ENCODE measurements at places on chromosomes 13 and 19.

DNA sequence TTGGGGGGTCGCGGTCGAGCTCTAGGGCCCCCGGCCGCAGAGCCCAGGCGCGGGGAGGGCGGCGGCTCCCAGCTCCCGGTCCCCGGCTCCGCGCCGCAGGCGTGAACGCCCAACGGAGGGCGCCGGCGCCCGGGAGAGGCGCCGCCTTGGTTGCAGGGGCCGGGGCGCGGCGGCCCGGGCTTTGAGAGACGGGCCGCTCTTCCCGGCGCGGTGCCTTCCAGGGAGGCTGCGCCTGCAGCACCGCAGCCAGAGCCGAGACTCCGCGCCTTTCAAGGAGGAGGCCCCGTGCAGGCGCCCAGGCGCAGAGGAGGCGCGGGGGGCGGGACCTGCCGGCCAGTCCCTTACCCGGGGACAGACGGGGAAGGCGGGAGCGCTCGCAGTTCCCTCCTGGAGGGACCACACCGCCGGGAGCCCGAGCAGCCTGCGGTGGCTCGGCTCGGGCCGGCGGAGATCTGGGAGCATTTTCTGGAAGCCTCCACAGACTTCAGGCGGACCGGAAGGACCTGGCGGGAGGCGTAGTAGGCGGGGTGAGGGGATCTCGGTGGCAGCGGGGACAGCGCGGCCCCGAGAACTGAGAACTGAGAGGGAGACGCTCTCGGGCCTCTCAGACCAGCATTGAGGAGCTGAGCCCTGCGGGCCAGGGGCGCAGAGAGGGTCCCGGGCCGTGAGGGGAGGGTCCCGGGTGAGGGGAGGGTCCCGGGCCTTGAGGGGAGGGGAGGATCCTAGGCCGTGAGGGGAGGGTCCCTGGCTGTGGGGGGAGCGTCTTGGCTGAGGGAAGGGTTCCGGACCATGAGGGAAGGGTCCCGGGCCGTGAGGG is 25.5 kb upstream of the MCF2L start:
- DNase-seq: peak; percentile 22

DNA sequence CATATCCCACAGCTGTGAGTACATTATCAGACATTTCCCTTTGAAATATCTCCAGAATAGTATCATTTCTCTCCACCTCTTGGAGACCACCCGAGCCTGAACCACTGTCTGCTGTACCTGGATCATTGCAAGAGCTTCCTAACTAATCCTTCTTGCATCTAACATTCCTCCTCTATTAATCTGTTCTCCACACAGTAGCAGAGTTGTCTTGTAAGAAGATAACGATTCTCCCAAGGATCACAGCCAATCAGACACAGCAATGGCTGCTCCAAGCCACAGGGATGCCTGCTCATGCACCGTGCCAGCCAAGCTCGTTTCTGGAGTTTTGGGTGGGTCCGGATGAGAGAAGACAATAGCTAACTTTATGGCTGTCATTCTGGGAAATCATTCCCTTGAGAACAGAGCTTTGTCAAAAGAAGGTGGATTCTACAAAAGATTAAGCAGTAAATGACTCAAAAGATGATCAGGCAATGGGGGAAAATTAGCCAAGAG is 14.5 kb upstream of the LAIR1 start:
- no peak for DNase-seq

DNA sequence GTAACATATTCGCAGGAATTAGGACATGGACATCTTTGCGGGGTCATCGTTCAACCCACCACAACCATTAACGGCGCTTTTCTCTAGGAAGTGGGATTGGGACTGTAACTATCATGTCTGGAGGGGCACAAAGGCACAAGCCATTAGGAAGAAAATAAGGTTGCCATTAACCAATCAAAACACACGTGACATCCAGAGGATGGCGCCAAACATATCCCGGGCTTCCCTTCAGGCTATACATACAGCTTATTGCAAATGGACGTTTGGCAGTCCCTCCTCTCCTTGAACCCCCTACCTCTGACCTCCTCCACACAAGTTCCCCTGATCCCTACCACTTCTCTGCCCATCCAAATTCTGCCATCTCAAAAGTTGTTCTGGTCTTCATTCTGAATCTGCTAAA is 26.6 kb upstream of the GSX1 start:
- DNase-seq: no peak

- DNase-seq: no peak
Measured at GRCh38 chr13:99307648-99308339, 595 bp upstream of the GPR183 start.
